Mammary epithelial cell (primary cell): ENCODE measurements at places on chromosomes 4 and X. TPM values are rescaled to one million over a fixed set of nuclear protein-coding genes. Genes with fewer than 3 reads are reported as not detected.

The ANTXR2 gene
- 28.3 TPM for total RNA-seq

The KCND1 gene
- total RNA-seq = 0.75 and 1.3 TPM in 2 replicates

The P2RY8 gene
- not detected in 2 replicates for total RNA-seq

The PNMA6A gene
- total RNA-seq = under 0.01 TPM

The RAB40A gene
- total RNA-seq = 0.50 TPM
